ENCODE measurements at places on chromosomes 5 and 9.

DNA sequence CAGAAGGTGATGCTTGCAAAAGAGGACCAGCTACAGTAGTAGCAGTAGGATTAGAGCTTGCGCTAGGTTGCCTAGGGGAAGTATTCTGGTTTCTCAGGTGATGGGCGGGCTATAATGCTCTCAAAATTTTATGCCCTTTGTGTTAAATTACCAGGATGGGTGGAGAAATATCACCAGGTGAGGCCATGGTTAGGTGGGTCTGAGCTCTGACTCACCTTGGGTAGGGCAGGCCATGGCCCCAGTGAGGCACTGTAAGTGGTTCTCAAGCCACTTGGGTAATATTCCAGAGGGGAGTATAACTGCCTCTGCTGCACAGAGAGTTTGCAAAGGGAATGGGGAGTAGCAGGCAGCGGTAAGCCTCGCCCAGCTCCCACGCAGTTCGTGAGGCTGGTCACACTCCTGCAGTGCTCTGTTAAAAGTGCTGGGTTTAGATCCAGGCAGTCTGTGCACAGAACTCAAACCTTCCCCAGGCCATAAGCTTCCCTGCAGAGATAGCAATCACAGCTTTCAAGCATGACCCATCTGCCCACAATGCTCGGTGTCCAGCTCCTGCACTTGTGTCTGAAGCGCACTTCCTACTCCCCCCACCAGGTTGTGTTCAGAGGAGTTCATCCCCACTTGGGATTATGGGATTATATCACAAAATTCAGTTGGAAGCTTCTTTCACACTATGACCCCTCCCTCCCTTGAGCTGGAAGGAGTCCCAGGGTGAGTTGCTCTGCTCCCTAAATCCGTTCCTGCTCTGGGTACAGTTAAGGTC is 575.0 kb downstream of the CHSY3 start:
- no peak for DNase-seq

DNA sequence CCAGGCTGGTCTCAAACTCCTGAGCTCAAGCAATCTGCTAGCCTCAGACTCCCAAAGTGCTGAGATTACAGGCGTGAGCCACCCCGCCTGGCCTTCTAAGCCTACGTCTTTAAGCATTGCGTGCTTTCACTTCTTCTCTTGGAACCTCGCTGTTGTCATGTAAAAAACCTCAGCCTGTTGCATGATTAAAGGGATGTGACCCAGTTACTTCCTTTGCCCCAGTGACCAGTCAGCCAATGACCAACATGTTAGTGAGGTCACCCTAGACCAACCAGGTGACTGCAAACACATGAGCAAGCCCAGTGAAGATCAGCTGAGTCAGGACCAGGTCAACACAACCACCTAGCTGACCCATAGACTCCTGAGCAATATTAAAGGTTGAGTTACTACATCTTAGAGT is 10.5 kb downstream of the KIF4B start:
- no peak for DNase-seq

DNA sequence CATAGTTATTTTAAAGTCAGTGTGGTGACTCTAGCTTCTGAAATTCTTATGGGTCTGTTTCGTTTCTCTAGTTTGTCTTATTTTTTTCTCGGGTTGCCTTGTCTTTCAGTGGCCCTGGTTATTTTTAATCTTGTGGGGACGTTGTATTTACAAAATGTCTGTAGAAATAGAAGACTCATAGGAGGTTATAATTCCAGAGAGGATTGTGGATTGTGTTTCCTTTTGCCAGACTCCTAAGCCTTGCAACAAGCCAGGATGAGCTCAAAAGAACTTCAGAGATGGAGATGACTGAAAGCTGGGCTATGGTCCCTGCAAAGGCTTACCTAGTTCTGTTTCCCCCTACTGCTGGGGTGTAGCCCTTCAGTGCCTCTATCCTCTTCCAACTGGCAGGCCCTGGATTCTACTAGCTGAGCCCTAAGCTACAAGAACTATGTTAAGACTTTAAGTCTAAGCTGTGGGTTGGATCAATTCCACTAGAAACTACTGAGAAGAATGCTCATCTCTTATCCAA is 32.2 kb upstream of the LECT2 start:
- no peak for DNase-seq

GRCh38 chr5:3598207-3598606 is 2.6 kb downstream of the IRX1 start:
- DNase-seq = no peak

DNA sequence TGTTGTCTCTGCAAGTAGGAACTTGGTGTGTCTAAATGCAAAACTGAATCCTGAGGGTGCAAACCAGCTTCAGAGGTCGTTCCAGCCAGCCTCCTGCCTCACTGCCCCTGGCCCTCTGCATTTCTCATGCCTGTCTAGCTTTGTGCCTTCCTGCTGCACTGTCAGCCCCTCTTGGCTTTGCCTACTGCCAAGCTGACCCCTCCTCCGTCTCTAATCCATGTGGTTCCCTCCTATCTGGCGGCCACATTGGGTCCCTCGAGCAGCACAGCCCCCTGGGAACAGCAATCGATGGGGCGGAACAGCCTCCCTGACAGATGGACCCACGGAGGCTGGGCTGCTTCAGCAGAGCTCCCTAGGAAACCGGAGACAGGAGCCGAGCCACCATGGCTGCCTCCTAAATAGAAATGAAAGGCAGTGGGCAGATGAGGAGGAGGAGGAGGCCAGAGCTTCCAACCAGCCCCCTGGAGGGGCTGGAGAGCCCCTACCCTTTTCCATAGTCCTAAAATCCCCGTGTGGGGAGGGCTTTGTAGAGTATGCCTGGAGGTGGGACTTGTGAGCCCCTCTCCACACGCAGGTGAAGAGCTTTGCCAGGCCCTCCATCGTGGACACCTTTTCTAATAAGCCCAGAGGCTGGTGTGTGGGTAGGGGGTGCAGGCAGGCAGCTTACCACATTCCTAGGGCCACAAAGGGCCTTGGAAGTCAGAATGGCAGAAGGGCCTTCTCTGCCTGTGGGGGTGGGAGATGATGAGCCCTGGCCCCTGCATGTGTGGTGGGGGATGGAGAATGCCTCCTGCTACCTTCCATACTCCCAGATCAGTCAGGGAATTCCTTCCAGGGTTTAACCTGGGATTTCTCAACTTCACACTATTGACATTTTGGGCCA is 9.2 kb upstream of the CXXC5 start:
- DNase-seq = no peak

- no peak for DNase-seq
Measured at GRCh38 chr9:128499920-128500319, 4.6 kb upstream of the GLE1 start.

DNA sequence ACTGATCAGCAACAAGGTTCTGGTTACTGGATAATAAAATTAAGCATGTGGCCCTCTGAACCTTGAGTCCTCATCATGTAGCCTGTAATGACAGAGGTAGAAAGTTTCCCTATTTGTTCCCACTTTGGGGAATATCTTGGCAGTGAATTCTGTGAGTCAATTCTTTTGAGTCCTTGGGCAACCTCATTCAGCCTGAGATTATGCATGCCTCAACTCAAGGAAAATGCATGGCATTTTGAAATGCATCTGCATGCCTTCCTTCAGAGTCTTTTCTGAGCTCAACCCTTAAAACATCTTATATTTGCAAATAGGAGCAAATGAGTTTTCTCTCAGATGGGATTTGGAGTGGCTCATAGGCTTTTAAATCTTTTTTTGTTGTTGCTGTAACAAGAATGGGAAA is 218.1 kb upstream of the CD180 start:
- no peak for DNase-seq

GRCh38 chr5:145976431-145977155 is 40.2 kb downstream of the SH3RF2 start:
- DNase-seq = no peak

GRCh38 chr9:16044579-16044881 is 491.7 kb downstream of the CCDC171 start:
- DNase-seq = no peak

- DNase-seq = no peak
Measured at GRCh38 chr5:92003806-92004205, 620.7 kb upstream of the ARRDC3 start.

DNA sequence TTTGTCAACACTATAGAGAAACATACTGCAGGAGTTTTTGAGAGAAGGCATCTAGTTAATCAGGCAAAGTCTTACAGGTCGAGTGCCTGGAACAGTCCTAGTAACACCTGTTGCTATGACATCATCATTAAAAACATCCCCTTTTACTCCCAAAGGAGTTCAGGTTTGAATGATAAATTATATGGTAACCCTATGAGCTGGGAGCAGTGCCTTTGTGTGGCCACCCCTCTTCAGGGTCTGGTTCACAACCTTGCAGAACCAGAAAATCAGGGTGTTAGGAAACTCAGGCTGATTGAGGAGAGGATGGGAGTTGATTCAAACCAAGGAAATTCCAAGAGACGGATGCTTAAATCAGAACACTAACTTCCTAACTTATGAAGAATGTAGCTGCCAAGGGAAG is 179.1 kb upstream of the RASEF start:
- no peak for DNase-seq

GRCh38 chr9:130039528-130040147 is 3.4 kb downstream of the FNBP1 start:
- DNase-seq = no peak

DNA sequence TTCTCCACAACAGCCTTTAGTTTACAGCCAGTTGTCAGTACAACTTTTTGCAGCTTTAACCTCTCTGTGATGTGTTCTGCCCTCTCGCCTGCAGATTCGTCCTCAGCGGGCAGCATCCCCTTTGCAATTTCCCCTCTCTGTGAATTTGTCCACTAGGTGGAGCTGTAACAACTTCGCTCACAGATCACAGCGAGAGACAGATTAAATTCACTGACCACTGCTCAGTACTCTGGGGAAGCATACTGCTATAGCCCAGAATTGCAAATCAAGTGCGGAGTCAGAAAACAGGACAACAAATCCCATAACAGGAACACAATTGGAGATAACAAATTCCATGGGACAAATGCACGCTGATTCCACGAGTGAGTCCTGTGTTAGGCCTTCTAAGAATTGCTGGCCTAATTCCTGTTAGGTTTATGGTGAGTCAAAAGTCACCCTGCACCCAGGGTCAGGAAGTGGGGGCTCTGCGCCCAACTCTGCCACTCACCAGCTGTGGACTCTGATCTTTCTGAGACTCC is 2124.9 kb downstream of the MAT2B start:
- DNase-seq = no peak

GRCh38 chr9:34496149-34496712 is 26.6 kb downstream of the ENHO start:
- DNase-seq = no peak

- no peak for DNase-seq
Measured at GRCh38 chr9:127353882-127354281, 43.1 kb upstream of the SLC2A8 start.

DNA sequence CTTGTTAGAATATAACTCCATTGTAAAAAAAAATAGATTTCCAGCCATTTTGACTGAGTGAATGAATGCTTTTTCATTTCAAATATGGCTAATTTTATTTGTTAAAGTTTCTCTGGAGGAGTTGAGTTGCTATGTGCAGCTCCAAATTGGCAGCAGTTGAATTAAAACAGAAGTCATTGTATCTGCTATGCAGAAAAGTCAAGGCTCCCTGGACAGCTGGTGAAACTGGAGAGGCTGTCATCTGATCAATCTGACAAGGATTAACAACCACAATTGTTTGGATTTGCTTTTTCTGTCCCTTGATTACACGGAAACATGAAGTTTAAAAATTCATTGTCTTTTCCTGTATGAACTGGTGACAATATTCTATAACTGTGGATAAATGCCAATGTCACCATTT is 713.9 kb downstream of the EFNA5 start:
- DNase-seq = no peak

GRCh38 chr5:64947031-64947430 is 178.3 kb downstream of the CWC27 start:
- no peak for DNase-seq

GRCh38 chr9:35659340-35659739 is 1.2 kb downstream of the CCDC107 start:
- no peak for DNase-seq

DNA sequence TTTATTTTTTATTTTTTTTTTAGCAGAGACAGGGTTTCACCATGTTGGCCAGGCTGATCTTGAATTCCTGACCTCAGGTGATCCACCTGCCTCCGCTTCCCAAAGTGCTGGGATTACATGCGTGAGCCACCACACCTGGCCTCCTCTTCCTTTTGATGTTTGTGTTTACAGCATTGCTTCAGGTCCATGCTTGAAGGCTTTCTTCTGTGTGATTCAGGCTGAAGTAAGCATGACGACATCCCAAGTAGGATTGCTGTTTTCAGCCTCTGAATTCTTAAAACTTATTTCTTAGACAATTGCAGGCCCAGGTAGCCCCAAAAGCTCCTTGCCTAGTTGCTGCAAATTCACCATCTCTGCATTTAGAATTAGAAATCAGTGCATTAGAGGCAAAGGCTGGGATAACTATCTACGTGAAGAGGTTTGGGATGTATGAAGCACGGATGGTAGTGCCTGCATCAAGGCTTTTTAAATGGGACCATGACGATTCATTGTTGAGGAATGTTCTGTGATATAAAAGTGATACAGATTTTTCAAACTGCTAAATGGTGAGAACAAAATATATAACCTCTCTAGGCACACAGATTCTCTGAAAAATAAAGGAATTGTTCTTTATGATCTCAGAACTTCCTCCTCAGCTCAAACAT is 3.0 kb upstream of the ETF1 start:
- no peak for DNase-seq

- DNase-seq = no peak
Measured at GRCh38 chr5:59600998-59601397, 292.5 kb downstream of the PDE4D start.

GRCh38 chr9:110426052-110426709 is 88.5 kb upstream of the TXNDC8 start:
- DNase-seq = no peak

DNA sequence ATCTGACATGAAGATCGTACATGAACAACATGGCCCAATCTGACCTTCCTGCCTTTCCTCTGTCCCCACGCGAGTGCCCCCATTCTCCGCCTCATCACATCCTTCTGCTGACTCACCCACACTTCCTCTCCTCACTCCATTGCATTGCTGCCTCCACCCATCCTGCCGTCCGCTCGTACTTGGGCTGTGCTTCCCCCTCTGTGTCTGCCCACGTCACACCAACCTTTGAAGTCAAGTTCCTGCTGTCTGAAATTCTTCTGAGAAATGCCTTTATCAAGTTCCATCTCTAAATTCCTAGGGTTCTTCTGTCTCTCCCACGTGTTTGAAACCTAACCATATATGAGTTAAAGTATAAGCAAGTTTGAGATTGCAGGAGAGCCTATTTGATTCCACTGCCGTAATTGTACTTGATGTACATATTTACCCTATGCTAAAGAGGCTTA is 18.0 kb upstream of the STARD4 start:
- DNase-seq = peak; percentile 64

DNA sequence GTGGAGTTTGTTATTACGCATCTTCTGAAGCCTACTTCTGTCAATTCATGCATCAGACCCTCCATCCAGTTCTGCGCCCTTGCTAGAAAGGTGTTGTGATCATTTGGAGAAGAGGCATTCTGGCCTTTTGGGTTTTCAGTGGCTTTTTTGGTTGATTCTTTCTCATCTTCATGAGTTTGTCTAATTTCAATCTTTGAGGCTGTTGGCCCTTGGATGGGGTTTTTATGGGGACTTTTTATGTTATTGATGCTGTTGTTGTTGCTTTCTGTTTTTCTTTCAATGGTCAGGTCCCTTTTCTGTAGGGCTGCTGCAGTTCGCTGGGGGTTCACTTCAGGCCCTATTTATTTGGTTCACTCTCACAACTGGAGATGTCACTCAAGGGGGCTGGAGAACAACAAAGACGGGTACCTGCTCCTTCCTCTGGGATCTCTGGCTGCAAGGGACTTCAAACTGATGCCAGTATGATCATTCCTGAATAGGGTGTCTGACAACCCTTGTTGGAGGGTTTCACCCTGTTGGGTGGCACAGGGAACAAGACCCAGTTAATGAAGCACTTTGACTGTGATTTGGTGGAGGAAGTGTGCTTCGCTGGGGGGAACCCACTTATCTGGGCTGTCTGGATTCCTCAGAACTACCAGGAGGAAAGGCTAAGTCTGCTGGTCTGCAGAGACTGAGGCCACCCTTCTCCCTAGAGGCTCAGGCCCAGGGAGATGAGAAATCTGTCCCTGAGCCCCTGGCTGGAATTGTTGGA is 226.7 kb upstream of the PTGER4 start:
- DNase-seq = no peak
